ENCODE measurements at places on chromosomes 13 and 19.

GRCh38 chr13:54367639-54368271 is 1339.1 kb downstream of the OLFM4 start:
- no peak for DNase-seq

DNA sequence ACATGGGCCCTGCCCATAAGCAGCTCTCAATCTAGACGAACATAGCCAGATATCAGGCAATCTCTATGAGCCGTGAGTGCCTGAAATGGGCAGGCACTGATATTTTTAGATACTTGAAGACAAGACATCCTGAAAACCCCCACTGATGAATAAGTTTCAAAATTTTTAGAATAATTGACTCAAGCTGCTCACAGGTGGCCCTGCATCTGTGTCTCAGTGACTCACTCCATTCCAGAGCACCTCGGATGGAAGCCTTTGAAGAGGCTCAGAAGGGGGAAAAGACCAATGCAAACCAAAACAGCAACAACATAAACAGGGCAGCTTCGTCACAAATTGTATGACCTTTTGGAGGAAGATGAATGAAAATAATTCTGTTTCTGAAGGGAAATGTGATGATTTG is 42.8 kb upstream of the SLC46A3 start:
- peak; percentile 24 for DNase-seq

GRCh38 chr13:69155136-69155535 is 952.5 kb upstream of the ATXN8OS start:
- no peak for DNase-seq

- no peak for DNase-seq
These were observed 2759.4 kb downstream of the PCDH9 start for GRCh38 chr13:64470751-64471150.

DNA sequence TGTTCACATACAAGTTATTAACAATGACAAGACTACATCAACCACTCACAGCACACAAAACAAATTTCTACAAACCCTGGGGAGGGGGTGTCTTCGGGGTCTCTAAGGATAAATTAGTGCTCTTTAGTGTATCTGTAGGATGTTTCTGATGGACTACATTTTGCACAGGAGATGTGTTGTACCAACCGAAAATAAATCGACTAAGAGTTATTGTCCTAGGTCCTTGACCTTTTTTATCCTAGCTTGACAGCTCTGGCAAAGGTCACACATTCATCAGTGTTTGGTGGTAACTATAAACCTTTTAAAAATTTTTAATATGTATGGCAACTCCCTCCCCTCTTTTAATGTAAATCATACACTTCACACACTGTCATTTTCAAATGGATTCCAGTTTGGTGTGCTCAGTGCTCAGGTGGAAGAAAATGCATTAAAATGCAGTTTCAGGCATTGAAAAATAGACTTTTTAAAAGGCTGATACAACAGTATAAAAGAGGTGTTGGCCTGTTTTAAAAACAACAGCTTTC is 7.7 kb downstream of the ZIC5 start:
- no peak for DNase-seq

- DNase-seq, result no peak
These were observed 11.6 kb upstream of the DCLK1 start for GRCh38 chr13:36142735-36143134.

- DNase-seq, result no peak
These were observed 621.5 kb upstream of the ATXN8OS start for GRCh38 chr13:69485991-69486592.

- no peak for DNase-seq
These were observed 915.9 kb downstream of the PCDH17 start for GRCh38 chr13:58547419-58547818.

DNA sequence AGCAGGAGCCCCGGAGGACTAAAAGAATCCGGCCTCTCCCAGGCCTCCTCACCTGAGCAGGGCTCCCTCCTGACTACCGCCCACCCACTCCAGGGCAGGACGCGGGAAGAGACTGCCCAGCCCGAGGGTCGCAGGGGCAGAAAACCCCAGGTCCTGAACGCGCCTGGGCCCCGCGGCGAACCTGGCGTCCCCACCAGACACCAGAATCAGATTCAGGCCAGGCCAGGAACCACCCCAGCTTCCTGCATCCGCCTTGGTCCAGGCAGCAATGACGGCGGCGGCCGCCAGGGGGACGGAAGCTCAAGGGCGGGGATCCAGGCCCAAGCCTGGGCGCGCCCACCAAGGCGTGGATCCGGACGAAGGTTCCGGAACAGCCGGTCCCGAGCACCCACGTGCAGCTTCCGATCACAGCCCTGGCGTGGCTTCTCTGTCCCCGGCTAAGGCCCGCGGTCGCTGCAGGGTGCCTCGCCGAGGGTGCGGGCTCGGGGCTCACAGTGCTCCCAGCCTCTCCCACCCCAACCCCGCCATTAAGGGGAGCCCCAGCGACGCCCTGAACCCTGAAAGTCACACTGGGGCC is 3.6 kb downstream of the LGALS7 start:
- DNase-seq, result peak; percentile 68

- DNase-seq, result peak; percentile 46
These were observed 56.6 kb upstream of the GPC6 start for GRCh38 chr13:93169980-93170379.

- peak; percentile 67 for DNase-seq
These were observed 890 bp upstream of the ZNF611 start for GRCh38 chr19:52735734-52736133.
